ENCODE measurements at places on chromosomes 11 and 22.

DNA sequence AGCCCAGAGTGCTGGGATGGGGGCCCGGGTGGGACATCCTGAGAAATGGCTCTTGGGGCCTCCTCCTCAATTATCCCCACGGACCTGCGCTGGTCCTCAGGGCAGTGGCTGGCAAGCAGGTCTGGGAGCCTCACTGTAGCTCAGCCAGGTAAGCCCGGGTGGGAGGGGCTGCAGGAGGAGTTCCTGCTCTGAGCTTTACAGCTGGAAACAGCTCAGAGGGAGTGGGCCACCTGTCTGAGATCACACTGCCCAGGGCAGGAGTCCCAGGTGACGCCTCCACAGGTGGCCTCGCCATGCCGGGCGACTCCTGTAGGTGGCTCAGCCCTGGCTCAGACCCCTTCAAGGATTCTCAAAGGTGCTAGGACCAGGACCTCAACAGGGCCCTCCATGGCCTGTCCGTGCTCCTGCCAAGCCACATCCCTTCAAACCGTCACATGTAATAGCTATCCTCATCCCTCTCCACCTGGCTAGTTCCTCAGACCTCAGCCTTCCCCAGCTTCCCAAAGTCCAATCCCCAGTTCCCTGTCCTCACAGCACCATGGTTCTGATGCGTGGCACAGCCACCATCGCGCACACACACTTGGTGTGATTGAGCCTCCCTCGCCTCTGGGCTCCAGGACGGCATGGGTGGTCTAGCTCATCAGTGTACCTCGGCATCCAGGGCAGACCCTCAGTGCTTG is 3.6 kb upstream of the TSSK2 start:
- DNase-seq: no peak

DNA sequence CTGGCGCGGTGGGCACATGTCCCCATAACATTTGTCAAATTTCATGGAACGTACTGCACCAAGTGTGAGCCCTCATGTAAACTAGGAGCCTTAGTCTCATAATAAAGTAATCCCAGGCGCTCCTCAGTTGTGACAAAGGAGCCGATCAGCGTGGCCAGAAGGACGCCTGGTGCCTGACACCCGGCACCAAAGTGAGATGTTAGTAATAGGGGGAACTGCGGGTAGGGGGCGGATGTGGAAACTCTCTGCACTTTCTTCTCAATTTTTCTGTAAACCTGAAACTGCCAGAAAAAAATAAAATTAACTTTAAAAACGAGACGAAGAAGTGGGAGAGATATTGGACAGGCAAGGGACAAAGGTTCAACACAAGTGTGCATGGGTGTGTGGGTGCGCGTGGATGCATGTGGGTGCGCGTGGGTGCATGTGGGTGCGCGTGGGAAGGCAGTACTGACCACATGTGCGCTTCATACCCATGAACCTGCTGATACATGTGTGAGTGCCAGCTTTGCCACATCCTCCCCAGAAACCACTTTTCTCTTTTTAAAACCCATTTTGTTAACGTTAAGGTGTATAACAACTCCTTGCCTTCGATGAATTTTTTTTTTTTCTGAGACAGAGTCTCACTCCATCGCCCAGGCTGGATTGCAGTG is 55.4 kb upstream of the LINC01488 start:
- DNase-seq: no peak

GRCh38 chr22:39214383-39215069 is 30.3 kb downstream of the PDGFB start:
- no peak for DNase-seq

- DNase-seq: no peak
These were observed 73.7 kb upstream of the AMOTL1 start for GRCh38 chr11:94694309-94695060.

DNA sequence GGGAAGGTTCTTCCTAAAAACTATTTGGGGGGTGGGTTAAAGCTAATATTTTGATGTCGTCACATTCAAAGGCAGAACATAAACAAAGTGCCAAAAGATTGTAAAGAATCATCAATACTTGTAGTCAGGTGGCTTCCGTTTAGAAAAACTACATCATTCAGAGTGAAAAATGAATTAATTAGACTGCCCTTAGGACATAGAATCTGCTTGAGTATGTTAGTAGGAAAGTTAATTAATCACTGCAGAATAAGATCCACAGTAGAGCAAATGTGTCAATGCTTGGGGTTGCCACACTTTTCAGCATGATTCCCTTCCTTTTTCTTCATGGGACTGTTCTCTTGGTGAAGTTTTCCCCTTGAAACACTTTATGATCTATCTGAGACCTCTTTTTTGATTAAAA is 166.8 kb upstream of the MTNR1B start:
- no peak for DNase-seq

DNA sequence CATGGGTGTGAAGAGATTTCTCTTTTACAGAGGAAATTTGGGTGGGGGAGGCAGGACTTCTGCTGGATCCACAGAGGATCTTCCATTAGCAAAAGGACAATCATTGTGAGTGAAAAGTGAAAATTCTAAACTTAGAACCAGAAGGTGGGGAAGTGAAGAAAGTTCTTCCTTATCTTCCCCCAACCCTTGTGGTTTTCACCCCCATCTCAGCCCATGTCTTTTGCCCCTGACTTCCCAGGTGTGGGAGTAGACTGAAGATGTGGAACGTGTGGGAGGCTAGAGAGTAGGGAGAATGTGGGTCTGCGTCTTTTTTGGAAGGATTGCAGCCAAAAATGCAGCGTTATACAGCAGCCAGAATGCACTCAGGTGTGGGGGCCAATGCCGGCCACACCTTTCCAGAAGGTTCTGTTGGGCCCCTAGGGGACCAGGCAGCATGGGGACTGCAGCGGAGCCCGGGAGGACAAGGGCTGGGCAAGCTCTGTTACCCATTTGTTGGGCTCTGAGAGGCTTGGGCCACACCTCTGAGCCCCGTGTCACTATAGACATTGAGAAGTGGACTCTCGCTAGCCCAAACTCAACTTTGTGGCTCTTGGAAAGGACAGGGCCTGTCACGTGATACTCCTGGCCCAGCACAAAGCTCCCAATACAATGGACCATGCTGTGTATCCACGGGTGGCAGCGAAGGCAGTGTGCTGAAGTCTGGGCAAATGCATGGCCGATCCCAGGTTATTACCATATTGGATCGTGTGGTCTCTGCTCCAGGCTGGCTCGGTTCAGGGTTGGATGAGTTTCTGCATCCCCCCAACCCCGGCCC is 32.8 kb upstream of the LINC01488 start:
- no peak for DNase-seq

DNA sequence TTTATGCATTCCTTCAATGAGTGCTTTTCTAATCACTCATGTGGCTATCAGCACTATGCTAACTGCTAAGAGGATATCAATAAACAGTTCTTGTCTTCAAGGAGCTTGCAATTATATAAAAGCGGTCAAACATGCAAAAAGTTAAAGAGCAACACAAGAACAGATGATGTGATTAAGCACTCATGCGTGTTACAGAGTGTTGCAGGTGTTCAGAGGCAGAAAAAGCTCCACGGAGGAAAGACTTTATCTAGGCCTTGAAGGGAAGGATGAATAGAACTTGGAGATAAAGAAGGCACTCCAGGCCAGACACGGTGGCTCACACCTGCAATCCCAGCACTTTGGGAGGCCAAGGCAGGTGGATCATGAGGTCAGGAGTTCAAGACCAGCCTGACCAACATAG is 13.6 kb downstream of the CD3E start:
- DNase-seq: no peak

DNA sequence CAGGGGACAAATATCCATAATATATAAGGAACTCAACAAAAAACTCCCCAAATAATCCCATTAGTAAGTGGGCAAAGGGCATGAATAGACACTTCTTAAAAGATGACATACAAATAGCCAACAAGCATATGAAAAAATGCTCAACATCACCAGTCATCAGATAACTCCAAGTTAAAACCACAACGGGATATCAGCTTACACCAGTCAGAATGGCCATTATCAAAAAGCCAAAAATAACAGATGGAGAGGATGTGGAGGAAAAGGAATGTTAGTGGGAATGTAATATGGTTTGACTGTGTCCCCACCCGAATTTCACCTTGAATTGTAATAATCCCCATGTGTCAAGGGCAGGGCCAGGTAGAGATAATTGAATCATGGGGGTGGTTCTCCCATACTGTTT is 350.1 kb downstream of the GUCY1A2 start:
- DNase-seq: no peak

GRCh38 chr22:31676700-31677099 is 14.7 kb upstream of the PISD start:
- DNase-seq: peak; percentile 96
